ENCODE measurements at places on chromosomes 1 and 21.

GRCh38 chr1:109277434-109278204, 5.3 kb downstream of the PSRC1 start:
- no peak overlapping the region for H3K4me3 ChIP-seq
- peak; percentile 77 for DNase-seq
- H3K36me3 ChIP-seq = peaks cover 5% of the 10 kb centered on the region
- no peaks in the 10 kb centered on the region for H3K27me3 ChIP-seq
- no peaks in the 10 kb centered on the region for H3K4me1 ChIP-seq

DNA sequence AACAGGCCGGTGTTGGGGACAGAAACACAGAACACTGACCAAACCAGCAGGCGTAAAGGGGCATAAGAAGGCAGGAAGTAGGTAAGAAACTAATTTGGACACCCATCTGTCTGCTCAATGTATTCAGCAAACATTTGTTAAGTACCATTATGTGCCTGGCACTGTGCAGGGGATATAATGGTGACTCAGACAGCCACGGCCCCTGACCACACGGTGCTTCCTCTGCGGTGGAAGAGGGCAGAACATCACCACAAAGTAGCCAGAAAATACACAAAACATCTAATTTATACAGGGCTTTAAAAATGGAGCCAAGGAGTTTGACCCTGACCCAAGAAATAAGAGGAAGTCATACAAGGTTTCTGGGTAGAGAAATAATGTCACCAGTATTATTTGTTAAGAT, 12.9 kb downstream of the DNAJC11 start:
- no peaks in the 10 kb centered on the region for H3K27me3 ChIP-seq
- DNase-seq = no peak
- H3K36me3 ChIP-seq = peaks cover 4% of the 10 kb centered on the region

- H3K36me3 ChIP-seq = no peaks in the 10 kb centered on the region
- no peak overlapping the region for H3K4me3 ChIP-seq
- no peak for DNase-seq
- H3K27ac ChIP-seq = peak overlapping the region; percentile 53
- no peaks in the 10 kb centered on the region for H3K27me3 ChIP-seq
- peaks cover 6% of the 10 kb centered on the region for H3K4me1 ChIP-seq
Measured at GRCh38 chr1:154877370-154877974, 7.4 kb upstream of the KCNN3 start.

DNA sequence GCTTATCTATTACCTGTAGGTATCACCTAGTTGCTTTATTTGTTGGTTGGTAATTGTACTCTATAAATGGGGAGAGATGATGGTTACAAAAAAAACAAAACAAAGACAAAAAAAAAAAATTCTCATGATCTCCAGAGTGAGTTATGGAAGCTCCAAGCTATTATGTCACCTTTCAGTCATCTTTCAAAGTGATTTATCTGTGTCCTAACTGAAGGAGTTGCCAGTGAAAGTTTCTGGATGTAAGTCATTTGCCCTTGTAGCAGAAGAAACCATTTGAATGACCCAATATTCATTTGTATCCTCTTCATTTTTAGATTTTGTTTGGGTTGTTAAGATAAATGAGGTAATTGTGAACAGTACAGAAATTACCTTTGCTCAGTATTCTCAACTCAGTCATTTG, 3.6 kb downstream of the SLC35F3 start:
- H3K36me3 ChIP-seq = no peaks in the 10 kb centered on the region
- DNase-seq = no peak
- H3K4me3 ChIP-seq = no peak overlapping the region
- peaks cover 32% of the 10 kb centered on the region for H3K27me3 ChIP-seq

DNA sequence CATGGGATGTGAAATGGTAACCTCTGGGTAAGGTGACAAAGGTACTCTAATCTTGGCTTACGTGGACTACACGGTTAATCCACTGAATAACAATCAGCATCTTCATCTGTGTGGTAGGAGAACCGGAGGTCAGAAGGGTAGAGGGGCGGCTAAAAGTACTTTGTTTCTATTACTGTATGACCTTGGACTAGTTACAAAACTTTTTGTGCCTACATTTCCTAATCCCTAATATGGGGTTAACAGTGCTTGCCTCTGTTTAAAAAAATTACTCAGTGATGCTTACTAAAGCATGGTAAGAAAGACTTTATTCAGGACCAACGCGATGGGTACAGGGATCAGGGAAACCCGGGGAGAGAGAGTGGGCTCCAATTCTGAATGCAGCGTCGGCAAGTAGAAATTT, 1.7 kb upstream of the MRPS6 start:
- H3K4me3 ChIP-seq = no peak overlapping the region
- H3K27me3 ChIP-seq = no peaks in the 10 kb centered on the region
- peaks cover 3% of the 10 kb centered on the region for H3K36me3 ChIP-seq
- H3K4me1 ChIP-seq = peaks cover 24% of the 10 kb centered on the region
- H3K27ac ChIP-seq = peak overlapping the region; percentile 79

GRCh38 chr1:65289449-65289848, 19.9 kb upstream of the DNAJC6 start:
- no peak overlapping the region for H3K27ac ChIP-seq
- H3K4me3 ChIP-seq = no peak overlapping the region
- no peak for DNase-seq
- H3K4me1 ChIP-seq = no peaks in the 10 kb centered on the region
- no peaks in the 10 kb centered on the region for H3K27me3 ChIP-seq
- H3K36me3 ChIP-seq = no peaks in the 10 kb centered on the region

- peaks cover 23% of the 10 kb centered on the region for H3K4me1 ChIP-seq
- H3K27ac ChIP-seq = no peak overlapping the region
- H3K36me3 ChIP-seq = no peaks in the 10 kb centered on the region
- no peaks in the 10 kb centered on the region for H3K27me3 ChIP-seq
- H3K4me3 ChIP-seq = no peak overlapping the region
Measured at GRCh38 chr1:149934356-149934755, 2.3 kb downstream of the MTMR11 start.

Measured in psoas muscle (tissue), 8 donors.